ENCODE measurements at places on chromosomes 1 and 21.

GRCh38 chr1:33736496-33736895, 127.4 kb upstream of the HMGB4 start:
- no peak for DNase-seq

DNA sequence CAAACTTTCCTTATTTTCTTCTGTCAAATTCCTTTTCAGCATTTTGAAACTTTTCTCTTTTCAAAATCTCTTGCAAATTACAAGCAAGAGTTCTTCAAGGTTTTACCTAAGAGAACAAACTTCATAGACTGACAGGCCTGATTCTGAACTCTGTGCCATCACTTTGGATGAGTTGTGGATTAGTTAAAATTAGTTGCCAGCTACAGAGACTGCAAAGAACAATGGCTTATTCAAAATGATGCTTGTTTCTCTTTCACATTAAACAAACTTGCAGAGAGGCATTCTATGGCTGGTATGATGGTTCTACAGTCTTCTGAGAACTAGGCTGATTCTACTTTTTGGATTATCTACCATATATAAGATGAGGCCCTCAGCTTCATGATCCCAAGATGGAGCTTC, 3.8 kb downstream of the LRRC8B start:
- no peak for DNase-seq

DNA sequence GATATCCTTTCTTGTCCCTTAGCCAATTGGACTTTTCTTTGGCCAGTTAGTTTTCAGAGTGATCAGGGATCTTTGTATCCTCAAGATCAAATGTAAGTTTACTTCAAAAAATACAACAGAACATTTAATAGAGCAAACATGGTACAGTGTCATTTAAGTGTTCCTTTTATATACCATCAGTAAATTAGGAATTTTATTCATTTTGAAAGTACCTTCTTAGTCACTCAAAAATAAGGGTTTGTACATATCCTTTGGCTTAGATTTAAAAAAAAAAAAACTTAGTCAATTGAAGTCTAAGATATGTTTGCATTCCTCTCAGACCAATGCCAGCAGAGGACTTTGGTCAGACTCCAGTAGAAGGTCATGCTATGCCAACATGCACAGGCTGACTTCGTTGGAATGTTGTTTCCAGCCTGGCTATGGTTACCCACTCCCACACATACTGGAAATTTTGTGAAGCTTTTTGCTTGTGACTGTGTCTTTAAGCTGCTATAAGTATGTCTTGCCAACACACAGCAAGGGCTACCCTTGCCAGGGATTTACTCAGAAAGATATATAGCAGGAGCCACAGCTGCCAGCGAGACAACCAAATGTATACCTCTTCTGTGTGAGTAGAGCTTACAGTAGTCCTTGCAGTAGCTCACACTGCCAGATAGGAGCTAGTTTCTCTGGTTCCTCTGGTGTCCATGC, 81.5 kb upstream of the LRIF1 start:
- no peak for DNase-seq

- DNase-seq: no peak
These were observed 163.7 kb downstream of the NTPCR start for GRCh38 chr1:233114159-233114558.

- no peak for DNase-seq
These were observed 204.2 kb downstream of the CHRM3 start for GRCh38 chr1:239590556-239590955.

DNA sequence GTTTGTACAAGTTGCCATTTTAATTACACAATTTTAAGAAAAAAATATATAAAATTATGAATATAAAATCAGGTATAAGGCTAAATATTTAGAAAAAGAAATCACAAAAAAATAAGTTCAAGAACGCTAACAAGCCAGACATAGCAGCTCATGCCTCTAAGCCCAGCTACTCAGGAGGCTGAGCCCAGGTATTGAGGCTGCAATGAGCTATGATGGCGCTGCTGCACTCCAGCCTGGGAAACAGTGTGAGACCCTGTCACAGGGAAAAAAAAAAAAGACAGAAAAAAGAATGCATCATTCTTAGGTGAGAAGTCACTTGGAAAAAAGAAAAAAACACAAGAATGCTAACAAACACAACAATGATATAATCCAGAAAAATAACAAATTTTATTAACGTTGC, 112.3 kb upstream of the PRDX6 start:
- DNase-seq: no peak

DNA sequence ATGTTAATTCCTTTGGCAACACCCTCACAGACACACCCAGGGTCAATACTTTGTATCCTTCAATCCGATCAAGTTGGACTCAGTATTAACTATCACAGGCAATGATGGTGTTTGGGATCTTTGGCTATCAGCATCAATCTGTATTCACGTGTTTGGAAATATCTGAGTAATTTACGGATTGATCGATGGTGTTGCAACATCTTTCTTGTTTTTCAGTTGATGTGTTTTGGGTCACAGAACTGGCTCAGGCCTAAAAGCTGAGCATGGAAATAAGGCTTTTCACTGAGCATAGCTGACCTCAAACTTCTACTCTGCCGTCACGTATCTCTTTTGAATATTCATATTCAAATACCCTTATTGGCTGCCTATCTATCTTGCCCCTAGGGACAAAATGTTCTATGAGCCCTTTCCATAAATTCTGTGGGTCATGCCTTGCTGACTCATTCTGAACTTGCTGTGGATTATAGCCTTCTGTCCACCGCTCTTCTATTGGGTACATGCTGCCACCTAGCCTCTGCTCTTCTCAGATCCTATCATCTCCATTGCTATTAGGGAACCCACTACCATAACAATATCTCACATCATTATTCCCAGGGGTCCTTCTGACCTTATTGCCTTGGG, 156.0 kb downstream of the PDE4B start:
- DNase-seq: peak; percentile 10

DNA sequence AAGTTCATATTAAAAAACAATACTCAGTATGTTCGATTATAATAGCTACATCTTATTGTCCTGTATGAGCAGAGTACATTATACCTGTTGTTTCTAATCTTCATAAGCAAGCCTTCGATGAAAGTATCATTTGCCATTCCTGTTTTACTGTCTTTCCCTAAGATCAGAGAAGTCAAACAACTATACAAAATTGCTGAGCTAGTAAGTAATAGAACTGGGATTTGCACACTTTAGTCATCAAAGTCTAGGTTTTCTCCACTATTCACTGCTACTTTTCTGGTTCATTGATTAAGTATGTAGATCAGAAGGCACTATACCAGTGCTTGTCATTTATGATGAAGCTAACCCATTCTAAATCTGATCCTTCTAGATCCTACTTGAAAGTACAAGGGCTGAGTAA, 108.9 kb downstream of the NR5A2 start:
- no peak for DNase-seq

DNA sequence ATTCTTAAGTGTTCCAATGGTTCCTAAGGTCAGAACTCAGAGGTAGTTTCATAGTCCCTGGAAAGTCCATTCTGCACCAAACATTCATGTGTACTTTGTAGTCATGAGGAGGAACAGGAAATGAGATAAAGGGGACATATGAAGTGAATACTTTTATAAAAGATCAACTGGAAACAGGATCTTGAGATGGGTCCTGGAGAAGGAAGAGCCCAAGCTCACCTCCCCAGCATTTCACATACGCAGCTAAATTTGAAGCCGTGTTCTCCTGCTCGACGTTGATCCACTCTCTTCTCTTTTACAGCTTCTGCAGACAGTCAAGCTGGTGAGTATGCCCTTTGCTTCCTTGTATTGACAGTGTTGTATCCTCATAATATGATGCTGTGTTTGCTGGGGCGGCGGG, 429 bp downstream of the FCGR2A start:
- no peak for DNase-seq

- DNase-seq: no peak
These were observed 15.1 kb downstream of the PTPRU start for GRCh38 chr1:29251164-29252124.

GRCh38 chr1:205247130-205247921, 19.6 kb downstream of the TMCC2 start:
- DNase-seq: peak; percentile 29

GRCh38 chr1:230609208-230609607, 33.1 kb upstream of the COG2 start:
- no peak for DNase-seq

DNA sequence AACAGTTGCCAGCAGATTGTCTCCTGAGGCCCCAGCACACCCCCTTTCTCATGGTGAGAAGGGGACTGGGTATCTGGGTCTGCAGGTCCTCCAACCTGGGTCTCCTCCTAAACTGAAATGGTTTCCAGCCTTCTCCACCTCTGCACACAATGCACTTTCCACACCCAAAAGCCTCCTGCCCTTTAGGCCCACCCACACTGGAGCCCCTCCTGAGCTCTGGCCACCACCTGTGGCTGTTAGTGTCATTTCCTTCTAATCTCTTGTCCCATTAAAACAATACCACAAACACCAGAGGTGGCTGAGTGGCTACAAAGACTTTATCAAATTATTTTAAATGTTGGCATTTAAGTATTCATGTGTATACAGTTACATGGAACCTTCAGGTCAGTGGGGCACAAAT, 11.5 kb downstream of the GPR3 start:
- DNase-seq: no peak

DNA sequence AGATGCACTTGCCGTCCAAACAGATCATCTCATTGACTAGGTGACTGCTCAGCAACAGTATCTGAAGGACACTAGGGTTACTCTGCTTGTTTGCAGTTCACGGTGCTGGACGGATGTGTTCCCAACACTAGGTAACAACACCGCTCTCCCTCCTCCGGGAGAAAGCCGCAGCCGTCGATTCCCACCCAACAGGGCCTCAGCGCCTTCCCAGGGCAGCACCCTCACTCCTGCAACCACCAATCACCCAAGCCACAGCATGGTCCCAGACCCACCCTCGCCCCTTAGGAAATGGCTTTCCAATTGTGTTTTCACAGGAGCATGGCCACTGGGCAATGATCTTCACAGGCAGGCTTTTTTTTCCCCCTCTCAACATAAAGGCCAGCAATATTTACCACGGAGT, 779 bp downstream of the TLR5 start:
- DNase-seq: no peak

DNA sequence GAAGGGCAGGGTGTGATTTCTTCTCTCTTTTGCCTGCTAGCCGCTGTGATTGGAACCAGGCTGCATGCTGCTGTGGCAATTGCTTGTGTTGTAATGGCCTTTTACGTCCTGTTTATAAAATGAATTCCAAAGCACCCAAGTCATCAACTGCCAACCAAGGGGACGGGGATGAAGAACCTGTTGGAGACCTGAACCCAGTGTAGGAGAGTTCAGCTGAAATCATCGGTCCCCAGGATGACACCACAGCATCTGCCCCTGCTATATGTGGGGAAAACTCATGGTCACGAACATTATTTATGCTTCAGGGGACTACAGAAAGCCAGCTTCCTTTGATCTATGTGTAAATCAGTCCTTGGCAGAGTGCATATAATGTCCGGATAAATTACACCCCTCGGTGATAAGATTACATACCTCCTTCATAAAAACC, 3.8 kb downstream of the TMEM167B start:
- DNase-seq: no peak

DNA sequence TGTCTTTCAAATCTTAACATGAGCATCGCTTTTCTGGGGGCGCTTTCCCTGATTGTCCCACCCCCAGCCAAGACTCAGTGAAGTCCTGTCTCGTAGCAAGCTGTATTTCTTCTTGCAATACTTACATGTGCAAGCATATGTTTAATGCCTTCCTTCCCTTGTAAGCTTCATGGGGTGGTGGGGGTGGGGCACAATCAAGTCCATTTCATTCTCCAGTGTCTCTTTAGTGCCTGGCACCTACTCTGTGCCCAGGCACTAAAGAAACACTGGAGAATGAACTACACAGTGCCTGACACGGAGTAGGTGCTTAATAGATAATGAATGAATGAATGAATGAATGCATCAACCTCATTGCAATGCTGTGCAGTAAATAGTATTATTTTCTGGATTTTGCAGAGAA, 143.1 kb downstream of the PLPP3 start:
- no peak for DNase-seq

DNA sequence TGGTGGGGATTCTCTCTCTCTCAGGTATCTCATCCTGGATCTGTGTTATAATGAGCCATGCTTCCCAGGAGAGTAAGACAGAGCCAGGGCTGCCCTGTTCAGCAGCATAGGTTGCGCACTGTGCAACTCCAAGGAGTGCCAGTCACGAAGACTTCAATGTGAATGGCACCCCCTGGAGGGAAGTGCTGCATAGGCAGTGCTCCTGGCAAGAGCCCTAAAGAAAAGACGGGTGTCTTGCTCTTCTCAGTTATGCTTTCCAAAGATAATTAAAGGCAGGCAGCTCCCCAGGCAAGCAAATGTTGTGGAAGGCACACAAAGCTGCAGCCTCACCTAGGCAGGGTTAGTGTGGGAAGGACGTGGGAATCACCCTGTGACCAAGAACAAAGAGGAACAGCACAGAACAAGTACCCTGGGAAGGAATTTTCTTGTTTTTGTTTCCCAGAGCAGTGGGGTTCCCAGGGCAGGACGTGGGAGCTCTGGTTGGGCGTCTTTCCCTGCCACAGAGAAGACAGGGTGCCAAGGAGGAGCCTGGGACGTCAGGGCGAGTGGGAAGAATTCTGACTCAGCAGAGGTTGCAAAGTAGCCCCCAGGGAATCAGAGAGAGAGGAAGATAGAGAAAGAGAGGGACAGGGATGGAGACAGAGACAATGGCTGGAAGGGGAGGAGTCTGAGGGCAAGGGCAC, 120.9 kb downstream of the KCNN3 start:
- DNase-seq: peak; percentile 70

DNA sequence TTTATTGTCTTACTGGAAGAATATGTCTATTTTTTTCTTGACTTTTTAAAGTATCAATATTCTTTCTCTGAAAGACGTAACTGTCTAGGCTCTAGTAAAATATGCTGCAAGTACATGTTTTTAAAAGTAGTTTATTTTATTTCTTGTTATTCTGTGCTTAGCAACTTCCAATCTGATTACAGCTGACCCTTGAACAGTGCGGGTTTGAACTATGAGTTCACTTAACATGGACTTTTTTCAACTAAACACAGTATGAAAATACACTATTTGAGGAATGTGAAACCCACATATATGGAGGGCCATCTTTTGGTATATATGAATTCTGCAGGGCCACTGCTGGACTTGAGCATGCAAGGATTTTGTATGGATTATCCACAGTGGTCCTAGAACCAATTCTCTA, 26.8 kb downstream of the GBP6 start:
- DNase-seq: no peak

DNA sequence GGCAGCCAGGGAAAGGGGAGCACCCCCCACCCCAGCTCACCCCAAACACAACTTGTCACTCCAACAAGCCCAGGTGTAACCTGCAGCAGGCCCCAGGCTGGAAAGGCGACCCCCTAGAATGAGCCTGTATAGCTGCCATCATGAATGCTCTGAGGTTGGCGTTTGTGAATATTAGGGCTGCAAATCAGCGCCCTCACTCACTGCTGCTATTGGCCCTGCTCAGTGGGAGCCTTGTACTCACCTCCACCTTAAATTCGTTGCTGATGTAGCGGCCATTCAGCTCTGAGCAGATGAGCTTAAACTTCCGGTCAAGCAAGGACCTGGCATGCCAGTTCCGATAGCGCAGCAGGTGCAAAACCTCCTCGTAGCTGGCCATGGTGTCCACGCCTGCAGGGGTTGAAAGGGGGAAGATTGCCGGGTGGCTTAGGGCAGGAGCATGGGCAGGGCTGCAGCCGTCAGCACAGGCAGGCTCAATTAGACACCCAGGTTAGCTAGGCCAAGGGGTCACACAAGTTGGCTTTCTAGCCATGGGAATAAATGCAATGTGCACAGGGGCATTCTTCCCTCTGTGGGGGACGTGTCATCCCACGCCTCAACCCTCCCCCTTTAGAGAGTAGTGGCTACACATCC, 81.7 kb downstream of the PIK3CD start:
- no peak for DNase-seq

GRCh38 chr1:86455073-86455472, 13.7 kb upstream of the CLCA1 start:
- no peak for DNase-seq

Measured in DMS153 (cell line).